ENCODE measurements at places on chromosomes 2 and 18.

GRCh38 chr2:32008805-32009515 lies 1.8 kb downstream of the MEMO1 start:
- peak; percentile 66 for DNase-seq

DNA sequence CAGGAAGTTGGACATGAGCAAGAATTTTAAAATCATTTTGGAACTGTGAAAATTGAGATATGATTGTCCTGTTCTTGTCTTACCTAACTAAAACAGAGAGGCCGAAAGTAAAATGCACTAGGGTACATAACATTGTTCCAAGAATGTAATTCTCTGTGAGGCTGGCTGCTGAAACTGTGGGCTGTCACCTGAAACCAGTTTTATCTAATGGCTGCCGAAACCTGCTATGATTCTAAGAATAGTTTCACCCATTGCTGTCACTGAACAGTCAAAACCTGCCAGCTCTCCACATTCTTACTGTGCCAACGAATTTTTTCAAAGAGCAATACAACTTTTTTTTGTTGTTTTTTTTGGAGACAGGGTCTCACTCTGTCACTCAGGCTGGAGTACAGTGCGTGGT lies 119.3 kb upstream of the ZSWIM2 start:
- DNase-seq = no peak

- peak; percentile 38 for DNase-seq
Measured at GRCh38 chr2:170929686-170930050, 615 bp downstream of the GORASP2 start.

GRCh38 chr2:141493936-141494335 lies 636.9 kb downstream of the LRP1B start:
- no peak for DNase-seq
